Osteoblast (primary cell): ENCODE measurements at places on chromosomes 6 and 20. TPM values are rescaled to one million over a fixed set of nuclear protein-coding genes. Genes with fewer than 3 reads are reported as not detected.

BTN1A1 gene
- total RNA-seq, result under 0.01 TPM in 2 replicates

WFDC10B gene
- total RNA-seq, result not detected in 2 replicates

ERGIC3 gene
- total RNA-seq, result 475 and 538 TPM in 2 replicates

CDC25B gene
- 20.6 and 23.5 TPM in 2 replicates for total RNA-seq

ZKSCAN8 gene
- total RNA-seq, result 25.7 and 27.4 TPM in 2 replicates

CCR6 gene
- total RNA-seq, result not detected in 2 replicates

CFAP61 gene
- not detected in 2 replicates for total RNA-seq

GRCh38 chr6:166932616-166933015 is 23.7 kb downstream of the RNASET2 start:
- DNase-seq, result no peak
- no peaks in the 10 kb centered on the region for H3K36me3 ChIP-seq

DNA sequence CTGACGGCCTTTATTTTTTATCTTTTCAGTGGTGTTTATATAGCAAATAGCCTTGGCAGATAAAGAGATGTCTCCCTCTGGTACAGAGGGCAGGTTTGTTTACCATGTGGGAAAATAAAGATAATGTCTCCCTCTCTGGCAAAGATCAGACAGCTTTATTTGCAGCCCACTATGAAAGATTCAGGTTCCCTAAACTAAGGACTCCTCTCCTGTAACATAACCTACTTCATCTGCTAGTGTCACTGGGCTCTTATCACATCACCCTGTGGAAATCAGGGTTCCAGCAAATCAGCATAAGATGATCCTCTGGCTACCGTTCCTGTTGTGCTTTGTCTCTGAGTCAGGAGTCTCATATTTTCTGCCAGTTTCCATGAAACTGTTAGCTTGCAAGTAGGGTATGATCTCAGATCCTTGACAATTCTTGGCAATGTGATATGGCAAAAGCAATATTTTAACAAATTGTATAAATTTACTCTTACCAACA is 3.1 kb downstream of the FBXL4 start:
- peak; percentile 71 for DNase-seq
- H3K4me3 ChIP-seq, result no peak overlapping the region
- H3K27ac ChIP-seq, result no peak overlapping the region
- peaks cover 16% of the 10 kb centered on the region for H3K4me1 ChIP-seq
- H3K36me3 ChIP-seq, result no peaks in the 10 kb centered on the region

GRCh38 chr6:37822851-37823682 is 3.5 kb downstream of the ZFAND3 start:
- DNase-seq, result no peak
- H3K27me3 ChIP-seq, result no peaks in the 10 kb centered on the region
- H3K4me1 ChIP-seq, result peaks cover 36% of the 10 kb centered on the region
- H3K27ac ChIP-seq, result no peak overlapping the region
- no peaks in the 10 kb centered on the region for H3K36me3 ChIP-seq
- peak overlapping the region; percentile 14 for H3K4me3 ChIP-seq

DNA sequence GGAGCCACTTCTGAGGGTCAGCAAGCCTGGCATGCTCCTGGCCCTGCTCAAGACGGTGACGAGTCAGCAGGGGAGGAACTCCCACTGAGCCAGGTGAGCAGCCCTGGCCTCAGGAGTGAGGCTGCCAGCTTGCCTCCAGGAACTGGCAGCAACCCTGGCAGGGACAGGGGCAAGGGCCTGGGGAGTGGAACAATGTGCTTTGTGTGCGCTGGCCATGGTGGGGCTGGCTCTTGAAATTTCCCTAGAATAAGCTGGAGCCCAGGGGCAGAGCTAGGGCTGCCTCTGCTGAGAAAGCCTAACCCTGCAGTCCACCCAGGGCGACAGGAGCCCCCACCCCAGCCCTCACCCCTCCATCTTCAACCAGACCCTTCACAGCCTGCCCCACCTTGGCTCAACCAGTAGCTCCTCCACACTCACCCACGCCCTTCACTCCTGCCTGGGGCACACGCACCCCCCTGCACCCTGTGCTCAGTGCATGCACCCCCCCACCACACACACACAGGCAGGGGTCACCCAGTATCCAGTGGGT is 88.0 kb downstream of the MRPL14 start:
- H3K4me3 ChIP-seq, result no peak overlapping the region
- DNase-seq, result no peak
- H3K36me3 ChIP-seq, result no peaks in the 10 kb centered on the region
- H3K27me3 ChIP-seq, result no peaks in the 10 kb centered on the region
- peaks cover 60% of the 10 kb centered on the region for H3K4me1 ChIP-seq
- H3K27ac ChIP-seq, result no peak overlapping the region

DNA sequence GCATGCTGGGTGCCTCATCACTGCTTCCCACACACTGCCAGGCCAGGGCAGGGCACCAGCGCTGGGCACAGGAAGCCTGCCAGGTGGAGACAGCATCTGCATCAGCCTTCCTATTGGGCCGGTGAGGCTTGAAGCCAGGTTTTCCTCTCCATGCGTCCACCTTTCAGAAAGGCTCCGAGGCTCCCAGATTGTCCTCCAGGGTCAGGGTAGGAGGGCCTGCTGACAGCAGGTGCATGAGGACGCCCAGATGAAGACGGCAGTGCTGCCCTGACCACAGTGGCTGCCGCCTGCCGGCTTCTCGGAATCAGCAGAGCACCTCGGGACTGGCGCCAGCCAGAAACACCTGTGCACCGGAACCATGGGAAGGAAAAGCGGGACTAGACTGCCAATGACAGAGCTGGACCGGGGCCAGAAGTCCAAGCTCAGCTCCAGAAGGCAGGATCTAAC is 170.5 kb upstream of the CST7 start:
- no peak for DNase-seq
- H3K4me1 ChIP-seq, result peaks cover 11% of the 10 kb centered on the region
- H3K27ac ChIP-seq, result no peak overlapping the region

DNA sequence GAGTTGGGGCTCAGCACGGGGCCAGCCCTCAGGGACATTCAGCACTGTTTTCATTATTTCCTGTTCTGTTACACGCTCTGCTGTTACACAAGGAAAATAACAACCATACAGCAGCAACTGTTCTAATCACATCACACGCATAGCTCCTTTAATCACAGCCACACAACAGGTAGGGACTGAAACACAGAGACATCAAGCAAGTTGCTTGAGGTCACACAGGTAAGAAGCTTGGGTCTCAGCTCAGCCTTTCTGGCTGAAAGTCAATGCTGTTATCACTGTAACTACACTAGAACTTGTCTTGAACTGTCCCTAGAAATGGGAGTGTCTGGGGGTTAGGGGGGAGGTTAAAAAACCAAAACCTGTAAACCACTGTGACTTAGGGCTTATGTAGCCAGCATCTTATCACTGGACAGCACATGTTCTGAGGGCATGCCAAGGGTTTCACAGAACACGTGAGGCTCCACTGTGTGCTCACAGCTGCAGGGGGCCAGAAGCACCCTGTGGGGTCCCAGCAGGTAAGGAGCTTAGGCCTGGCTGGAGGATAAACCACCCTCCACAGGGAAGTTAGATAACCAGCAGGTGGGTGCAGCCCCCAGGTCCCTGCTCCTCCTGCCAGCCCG is 146.0 kb downstream of the EYA2 start:
- H3K27me3 ChIP-seq, result no peaks in the 10 kb centered on the region
- peaks cover 8% of the 10 kb centered on the region for H3K4me1 ChIP-seq
- H3K36me3 ChIP-seq, result no peaks in the 10 kb centered on the region

DNA sequence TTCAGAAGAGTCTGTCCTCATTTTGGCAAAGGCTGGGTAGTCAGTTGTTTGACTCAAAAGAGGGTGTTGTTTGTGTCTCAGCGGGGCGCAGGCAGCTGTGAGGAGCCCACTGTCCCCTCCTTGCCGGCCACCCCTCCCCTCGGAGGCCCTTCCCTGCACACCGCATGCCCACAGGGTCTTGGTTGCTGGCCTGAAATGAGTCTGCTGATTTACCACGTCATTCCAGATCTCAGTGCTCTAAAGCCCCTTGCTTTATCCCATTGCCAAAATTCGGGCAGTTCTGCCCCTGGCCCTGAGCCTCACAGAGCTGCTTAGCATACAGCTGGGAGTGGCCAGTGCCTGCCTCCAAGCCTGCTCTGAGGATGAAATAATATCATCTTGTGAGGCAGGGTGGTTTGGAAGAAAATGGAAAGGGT is 220.7 kb downstream of the UST start:
- DNase-seq, result no peak
- H3K4me1 ChIP-seq, result peaks cover 30% of the 10 kb centered on the region
- no peaks in the 10 kb centered on the region for H3K27me3 ChIP-seq
- H3K27ac ChIP-seq, result no peak overlapping the region
- H3K4me3 ChIP-seq, result no peak overlapping the region
- no peaks in the 10 kb centered on the region for H3K36me3 ChIP-seq

DNA sequence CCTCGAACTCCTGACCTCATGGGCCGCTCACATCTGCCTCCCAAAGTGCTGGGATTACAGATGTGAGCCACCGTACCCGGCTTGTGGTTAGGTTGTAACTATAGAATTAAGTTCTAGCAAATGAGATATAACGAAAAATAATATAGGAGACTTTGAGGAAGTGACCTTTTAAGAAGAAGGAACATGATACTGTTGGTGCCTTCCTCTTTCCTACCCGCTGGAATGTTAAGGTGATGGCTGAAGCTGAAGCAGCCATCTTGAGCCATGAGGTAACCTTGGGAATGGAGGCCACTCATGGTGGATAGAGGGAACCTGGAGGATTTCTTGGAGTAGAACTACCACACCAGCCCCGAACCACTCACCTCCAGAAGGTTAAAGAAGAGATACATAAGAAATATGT is 48.1 kb upstream of the MDGA1 start:
- DNase-seq, result no peak
- H3K27me3 ChIP-seq, result peaks cover 17% of the 10 kb centered on the region
- H3K36me3 ChIP-seq, result no peaks in the 10 kb centered on the region
- no peak overlapping the region for H3K4me3 ChIP-seq

DNA sequence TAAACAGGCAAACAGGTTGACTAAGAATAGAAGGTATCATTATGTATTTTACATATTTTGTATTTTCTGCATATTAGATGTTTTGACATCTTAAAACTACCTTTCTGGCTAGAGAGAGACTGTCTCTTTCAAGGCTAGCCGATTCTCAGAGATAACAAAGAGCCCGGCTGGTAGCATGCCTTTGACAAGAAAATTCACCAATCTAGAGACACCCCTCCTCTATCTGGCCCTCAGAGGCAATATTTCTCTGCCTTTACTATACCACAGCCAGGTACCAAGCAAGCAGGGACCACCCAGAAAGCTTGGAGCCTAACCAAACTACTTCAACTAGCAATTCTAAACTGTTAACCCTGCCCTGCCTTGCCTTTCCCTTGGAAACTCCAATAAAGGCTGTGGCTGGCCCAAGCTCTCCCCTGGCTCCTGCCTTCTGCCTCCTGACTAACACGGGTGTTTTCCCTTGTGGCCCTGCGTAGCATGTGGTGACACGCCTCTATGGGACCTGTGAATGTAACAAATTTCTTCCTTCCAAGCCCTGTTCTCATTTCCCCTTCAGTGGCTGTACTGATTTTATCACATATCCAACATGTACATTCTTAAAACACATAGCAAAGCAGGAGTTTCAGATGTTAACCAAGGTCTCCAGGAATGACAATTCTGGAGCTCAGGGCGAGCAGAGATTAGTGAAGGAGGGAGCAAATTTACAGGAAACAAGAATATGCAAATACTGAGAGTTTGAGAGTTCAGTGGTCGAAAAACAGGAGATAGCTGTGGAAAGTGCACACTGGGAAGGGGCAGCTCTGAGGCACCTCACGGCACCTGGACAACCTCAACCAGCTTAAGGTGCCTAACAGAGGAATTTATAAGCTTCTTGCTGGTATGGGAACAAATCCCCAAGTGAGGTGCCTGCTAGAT is 120.8 kb downstream of the BACH2 start:
- peaks cover 10% of the 10 kb centered on the region for H3K27me3 ChIP-seq
- H3K36me3 ChIP-seq, result no peaks in the 10 kb centered on the region
- DNase-seq, result peak; percentile 34
- no peaks in the 10 kb centered on the region for H3K4me1 ChIP-seq
- no peak overlapping the region for H3K4me3 ChIP-seq
